ENCODE measurements at places on chromosomes 5 and 9. TPM values are rescaled to one million over a fixed set of nuclear protein-coding genes. Genes with fewer than 3 reads are reported as not detected.

The BARHL1 gene
- not detected for total RNA-seq

The PCDHB15 gene
- 0.56 TPM for total RNA-seq

The BNC2 gene
- 12.3 TPM for total RNA-seq

The ADAMTS6 gene
- total RNA-seq, result 23.5 TPM

The CAVIN4 gene
- 1.2 TPM for total RNA-seq

The SPINK14 gene
- total RNA-seq, result not detected

The ARID3C gene
- 0.31 TPM for total RNA-seq

The PCAT7 gene
- total RNA-seq, result not detected

The DOCK2 gene
- 0.13 TPM for total RNA-seq

The KIAA0825 gene
- 4.1 TPM for total RNA-seq

The FABP6 gene
- total RNA-seq, result not detected

The LRRC19 gene
- total RNA-seq, result not detected

The GNAQ gene
- total RNA-seq, result 38.7 TPM

The F2RL1 gene
- total RNA-seq, result 7.5 TPM

The SYK gene
- not detected for total RNA-seq
